AG04449 (cell line): ENCODE measurements at places on chromosomes 6 and 20.

- DNase-seq, result no peak
Measured at GRCh38 chr20:40895182-40895581, 133.4 kb upstream of the TOP1 start.

- DNase-seq, result no peak
Measured at GRCh38 chr6:164477101-164477500, 832.3 kb downstream of the C6orf118 start.

DNA sequence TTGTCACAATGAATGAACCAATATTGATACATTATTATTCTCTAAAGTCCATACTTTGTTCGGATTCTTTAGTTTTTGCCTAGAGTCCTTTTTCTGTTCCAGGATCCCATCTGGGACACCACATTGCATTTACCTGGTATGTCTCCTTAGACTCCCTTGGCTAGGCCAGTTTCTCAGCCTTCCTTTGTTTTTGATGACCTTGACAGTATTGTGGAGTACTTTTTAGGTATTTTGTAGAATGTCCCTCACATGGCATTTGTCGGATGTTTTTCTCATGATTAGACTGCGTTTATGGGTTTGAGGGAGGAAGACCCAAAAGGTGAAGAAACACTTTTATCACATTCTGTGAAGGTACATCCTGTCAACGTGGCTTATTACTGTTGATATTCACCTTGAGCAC lies 16.9 kb downstream of the PPP1R14C start:
- no peak for DNase-seq

GRCh38 chr6:70686548-70687133 lies 19.0 kb downstream of the SMAP1 start:
- DNase-seq, result no peak

DNA sequence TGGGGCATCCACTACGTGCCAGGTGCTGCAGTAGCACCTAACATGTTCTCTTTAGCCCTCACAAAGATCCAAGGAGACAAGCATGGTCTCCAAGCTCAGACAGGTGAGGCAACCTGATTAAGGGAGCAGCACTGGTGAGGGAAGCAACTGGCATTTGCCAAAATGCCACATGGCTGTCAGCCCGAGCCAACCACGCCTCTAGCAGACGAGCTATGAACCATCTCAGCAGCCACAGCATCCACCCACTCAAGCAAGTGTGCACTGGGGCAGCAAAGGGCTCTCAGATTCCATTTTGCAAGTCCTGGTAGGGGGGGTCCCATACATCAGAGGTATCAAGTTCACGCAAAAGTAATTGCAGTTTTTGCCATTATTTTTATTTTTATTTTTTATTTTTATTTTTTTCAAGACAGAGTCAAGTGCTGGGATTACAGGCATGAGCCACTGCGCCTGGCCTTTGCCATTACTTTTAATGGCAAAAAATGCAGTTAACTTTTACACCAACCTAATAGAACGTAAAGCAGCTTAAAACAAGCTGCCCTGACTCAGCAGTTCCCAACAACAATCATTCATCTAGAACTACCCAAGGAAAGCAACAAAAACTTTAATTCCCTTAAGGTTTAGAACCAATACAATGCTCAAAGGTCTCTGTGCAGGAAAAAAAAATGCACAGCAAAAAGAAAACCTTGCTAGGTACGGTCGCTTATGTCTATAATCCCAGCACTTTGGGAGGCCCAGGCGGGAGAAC lies 36.3 kb upstream of the SPDEF start:
- no peak for DNase-seq

- no peak for DNase-seq
Measured at GRCh38 chr6:27471365-27472115, 1.4 kb downstream of the ZNF184 start.

GRCh38 chr6:89853068-89853467 lies 23.4 kb downstream of the CASP8AP2 start:
- DNase-seq, result peak; percentile 26

GRCh38 chr20:49987868-49988690 lies 5.3 kb downstream of the SNAI1 start:
- no peak for DNase-seq

- DNase-seq, result no peak
Measured at GRCh38 chr20:59157961-59158541, 5.6 kb upstream of the ZNF831 start.
